ENCODE measurements at places on chromosomes 2 and 18. TPM values are rescaled to one million over a fixed set of nuclear protein-coding genes. Genes with fewer than 3 reads are reported as not detected.

The SERPINB10 gene
- total RNA-seq: not detected

The THADA gene
- 30.2 TPM for total RNA-seq

The NTSR2 gene
- total RNA-seq: not detected

The MLPH gene
- total RNA-seq: 21.5 TPM

The RAD51AP2 gene
- total RNA-seq: 0.11 TPM

The CHRNG gene
- total RNA-seq: not detected

The ANAPC1 gene
- 38.0 TPM for total RNA-seq

The PLEK gene
- total RNA-seq: 1.7 TPM

The USP37 gene
- 10.2 TPM for total RNA-seq

The ZBTB7C gene
- total RNA-seq: 46.2 TPM

The NR4A2 gene
- 20.5 TPM for total RNA-seq

The DUSP28 gene
- 8.6 TPM for total RNA-seq

The STK36 gene
- 43.4 TPM for total RNA-seq

The FBXO48 gene
- 2.7 TPM for total RNA-seq
